ENCODE measurements at places on chromosomes 12 and 14.

- no peak for DNase-seq
Observed at GRCh38 chr12:115482943-115483342, 794.5 kb downstream of the MED13L start.

DNA sequence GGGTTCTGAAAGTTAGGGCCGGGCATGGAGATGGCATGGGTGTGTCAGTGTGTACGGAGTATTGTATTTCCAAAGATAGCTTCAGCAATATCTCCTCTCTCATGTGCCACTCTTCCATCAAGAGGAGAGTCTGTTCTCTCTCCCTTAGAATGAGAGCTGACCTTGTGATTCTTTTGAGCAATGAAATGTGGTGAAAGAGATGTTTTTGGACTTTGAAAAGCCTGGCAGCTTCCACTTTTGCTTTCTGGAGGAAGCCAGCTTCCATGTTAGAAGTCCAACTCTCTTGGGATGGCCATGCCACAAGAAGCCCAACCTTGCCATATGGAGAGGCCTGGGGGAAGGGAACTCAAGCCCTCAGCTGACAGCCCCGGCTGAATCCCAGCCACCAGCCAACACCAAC is 72.4 kb upstream of the GZMB start:
- DNase-seq, result no peak

GRCh38 chr12:121334513-121335343 is 17.5 kb downstream of the ANAPC5 start:
- peak; percentile 82 for DNase-seq

DNA sequence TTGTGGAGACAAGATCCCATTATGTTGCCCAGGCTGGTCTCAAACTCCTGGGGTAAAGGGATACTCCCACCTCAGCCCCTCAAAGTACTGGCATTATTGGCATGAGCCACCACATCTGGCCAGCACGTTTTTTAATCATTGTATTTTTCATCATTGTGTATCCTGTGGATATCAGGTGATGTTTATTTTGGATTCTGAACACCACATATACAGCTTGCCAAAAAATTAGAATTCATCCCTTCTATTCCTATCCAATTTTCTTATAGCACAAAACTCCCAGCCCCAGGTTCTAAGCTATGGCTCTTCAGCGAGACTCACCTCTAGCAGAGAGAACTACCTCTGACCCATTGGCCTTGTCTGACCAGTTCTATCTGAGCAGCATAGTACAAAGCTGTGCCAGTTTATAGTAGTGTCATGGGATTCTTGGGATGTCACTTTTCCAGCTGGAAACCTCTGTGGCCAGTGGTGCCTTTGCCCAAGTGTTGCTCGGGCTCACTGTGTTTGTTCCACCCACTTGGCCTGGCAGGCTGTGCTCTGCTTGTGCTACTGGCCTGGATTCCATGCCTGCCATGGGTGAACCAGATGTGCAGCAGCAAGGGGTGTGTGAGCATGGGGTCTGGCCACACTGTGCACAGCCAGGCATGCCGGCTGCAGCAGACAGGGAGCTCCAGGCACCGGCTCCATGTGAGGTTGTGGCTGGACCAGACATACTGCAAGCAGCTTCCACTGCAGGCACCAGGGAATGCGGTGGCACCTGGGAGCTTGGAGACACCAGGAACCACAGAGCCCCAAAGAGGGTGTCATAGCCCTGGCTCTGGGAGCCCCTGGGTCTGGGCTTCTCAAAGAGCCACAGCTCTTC is 37.2 kb downstream of the TIMELESS start:
- DNase-seq, result no peak

DNA sequence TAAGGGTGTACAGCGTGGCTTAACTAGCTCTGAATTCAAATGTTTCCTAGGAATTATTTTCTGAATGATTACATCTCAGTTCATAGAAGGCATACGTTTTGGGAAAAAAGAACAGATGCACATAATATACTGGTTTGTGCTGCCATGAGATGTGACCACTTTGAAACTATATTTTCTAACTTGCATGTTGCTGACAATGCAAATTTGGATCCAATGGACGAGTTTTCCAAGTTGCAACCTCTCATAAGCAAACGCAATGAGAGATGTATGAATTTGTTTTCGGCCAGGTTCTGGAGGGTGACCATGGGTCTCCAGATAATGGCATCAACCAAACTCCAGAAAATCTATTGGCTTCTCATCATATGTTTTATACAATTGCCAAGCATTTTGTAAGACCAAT is 1445.4 kb downstream of the AACS start:
- no peak for DNase-seq

- no peak for DNase-seq
Observed at GRCh38 chr14:103395244-103395643, 10.0 kb downstream of the MARK3 start.

DNA sequence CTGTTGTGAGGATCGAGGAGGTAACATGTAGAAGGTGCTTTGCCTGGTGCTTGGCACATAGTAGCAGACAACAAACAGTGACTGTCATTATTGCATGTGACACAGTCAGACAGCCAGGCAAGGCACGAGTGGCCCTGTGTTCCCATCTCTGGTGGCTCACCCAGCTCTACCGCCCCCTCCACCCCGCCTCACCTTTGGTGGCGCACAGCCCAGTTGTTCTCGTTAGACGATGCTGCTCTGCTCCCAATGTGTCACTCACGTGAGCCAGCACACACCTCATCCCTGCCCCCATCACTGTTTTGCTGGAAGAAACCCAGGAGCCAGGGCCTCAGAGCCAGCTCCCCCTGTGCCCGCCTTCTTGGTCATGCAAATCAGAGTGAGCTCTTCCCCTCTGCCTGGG is 113.3 kb downstream of the CALM1 start:
- DNase-seq, result no peak

DNA sequence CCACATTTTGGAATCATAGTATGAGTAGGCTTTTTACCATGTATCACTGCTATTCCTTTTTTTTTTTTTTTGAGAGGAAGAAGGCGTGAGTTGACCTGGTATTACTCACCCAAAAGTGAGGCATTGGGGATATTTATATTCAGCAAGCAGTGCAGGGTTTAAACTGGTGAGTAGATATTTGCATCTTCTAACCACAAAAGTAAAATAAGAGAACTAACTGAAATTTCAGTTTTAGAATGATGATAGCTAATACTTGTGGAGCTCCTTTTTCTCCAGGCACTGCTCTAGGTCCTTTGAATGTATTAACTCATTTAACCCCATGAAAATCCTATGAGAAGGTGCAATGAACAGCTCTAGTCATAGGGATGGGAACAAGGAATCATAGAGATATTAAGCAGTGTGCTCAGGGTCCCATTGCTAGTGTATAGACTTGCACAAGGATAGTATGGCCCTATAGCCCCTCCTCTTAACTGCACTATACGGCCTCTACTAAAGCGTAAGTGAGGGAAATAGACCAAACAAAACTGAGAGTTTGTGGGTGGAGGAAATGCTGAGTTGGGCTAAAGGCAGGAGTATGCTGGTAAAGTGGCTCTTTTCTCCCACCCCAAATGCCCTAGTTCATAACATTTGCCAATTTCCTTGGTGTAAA is 104.3 kb upstream of the MAX start:
- DNase-seq, result peak; percentile 59

DNA sequence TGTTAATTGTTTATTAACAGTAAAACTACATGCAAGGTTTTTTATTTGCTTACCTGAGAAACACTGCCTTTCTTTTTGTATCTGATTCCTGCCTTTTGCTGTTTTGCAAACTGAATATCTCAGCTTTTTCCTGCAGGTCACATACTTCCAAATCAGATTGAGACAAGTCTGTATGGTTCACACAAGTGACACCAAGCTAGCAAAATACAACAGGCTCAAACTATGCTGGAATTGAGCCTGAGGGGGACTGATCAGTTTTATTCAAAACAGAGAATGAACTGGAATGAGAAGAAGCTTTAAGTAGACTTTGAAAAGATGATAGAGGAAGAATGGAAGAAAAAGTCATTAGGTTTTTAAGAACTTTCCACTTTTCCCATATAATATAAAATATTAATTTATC is 12.2 kb upstream of the CDK17 start:
- DNase-seq, result no peak

GRCh38 chr12:77766224-77766623 is 64.5 kb upstream of the NAV3 start:
- DNase-seq, result no peak

- DNase-seq, result no peak
Observed at GRCh38 chr12:31586728-31587127, 4.2 kb downstream of the DENND5B start.

DNA sequence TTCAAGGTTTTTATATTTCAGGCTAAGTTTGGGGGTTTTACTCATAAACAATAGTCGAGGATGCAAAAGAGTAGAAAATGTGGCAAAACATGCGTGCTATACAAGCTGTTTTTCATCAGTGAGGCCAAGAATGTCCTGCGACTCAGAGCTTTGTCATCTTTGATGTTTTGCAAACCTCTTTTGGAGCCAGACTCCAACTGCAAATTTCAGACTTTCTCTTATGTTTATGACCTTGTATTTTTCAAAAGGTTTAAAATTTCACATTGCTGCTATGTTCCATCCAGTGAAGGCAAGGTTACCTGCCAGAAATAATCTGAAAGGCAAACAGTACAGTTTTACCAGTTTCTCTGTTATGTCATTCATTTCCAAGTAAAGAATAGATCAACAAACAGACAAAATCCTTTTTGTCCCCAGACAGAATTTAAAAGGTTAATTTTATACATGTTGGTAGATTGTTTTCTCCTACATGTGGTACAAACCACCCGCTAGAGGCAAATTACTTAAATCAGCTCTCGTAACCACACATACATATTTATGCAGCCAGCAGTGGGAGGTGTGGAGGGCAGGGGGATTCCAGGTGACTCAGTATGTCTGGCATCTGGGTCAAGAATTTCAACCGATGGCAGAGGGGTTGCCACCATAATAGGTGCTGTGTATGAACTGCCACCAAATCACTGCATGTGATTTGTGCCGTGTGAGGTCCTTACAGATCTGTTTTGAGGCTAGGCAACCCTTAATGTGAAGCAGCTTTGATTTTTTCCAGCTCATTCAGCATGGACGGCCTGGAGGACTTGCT is 119.8 kb upstream of the CPM start:
- DNase-seq, result no peak

- no peak for DNase-seq
Observed at GRCh38 chr12:123949770-123950165, 22.9 kb downstream of the CCDC92 start.

- DNase-seq, result no peak
Observed at GRCh38 chr12:6839482-6840201, 1.1 kb upstream of the GNB3 start.

DNA sequence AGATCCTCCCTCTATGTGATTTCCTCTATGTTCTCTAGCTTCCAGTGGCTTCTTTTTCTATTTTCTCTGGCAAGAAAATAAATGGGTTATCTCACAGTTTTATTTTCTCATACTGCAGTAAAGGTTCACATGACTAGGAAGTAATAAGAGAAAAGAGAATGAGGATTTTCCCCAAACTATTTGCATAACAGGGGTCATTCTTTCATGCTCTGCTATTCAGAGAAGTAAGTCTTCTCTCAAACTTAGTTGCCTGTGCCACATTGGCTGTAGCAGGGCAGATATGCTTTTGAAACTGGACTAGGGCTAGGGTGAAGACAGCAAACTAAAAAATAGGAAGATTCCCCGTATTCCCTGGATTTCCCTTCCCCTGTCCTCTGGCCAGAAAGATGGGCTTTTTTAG is 57.4 kb downstream of the ACSM4 start:
- no peak for DNase-seq

- DNase-seq, result peak; percentile 55
Observed at GRCh38 chr14:93317875-93318807, 14.7 kb downstream of the BTBD7 start.

- peak; percentile 61 for DNase-seq
Observed at GRCh38 chr14:34324363-34324795, 137.7 kb downstream of the SPTSSA start.

DNA sequence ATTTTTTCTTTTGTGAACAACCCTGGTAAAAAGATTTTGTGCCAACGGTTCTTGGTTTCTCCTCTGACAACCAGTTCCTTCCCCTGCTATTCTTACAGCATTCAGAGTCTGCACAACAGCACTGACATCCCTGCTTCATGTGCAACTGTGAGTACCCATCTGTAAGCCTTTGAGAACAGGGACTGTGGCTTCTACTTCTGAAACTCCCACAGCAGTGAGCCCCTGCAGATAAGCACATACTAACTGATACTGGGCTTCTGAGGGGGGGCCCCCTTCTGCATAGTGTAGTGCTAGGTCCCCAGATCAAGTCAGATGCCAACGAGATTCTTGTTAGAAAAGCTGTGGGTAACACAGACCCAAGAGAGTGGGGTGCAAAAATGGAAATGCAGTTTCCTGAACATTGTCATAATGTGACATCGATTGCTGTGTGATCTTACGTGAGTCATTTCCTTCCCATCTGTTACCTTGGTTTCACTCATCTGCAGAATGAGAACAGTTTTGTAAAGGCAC is 11.1 kb upstream of the NINJ2 start:
- DNase-seq, result peak; percentile 63

GRCh38 chr12:49359671-49360070 is 7.6 kb upstream of the SPATS2 start:
- DNase-seq, result no peak

- DNase-seq, result no peak
Observed at GRCh38 chr12:103571286-103571685, 15.8 kb upstream of the STAB2 start.

DNA sequence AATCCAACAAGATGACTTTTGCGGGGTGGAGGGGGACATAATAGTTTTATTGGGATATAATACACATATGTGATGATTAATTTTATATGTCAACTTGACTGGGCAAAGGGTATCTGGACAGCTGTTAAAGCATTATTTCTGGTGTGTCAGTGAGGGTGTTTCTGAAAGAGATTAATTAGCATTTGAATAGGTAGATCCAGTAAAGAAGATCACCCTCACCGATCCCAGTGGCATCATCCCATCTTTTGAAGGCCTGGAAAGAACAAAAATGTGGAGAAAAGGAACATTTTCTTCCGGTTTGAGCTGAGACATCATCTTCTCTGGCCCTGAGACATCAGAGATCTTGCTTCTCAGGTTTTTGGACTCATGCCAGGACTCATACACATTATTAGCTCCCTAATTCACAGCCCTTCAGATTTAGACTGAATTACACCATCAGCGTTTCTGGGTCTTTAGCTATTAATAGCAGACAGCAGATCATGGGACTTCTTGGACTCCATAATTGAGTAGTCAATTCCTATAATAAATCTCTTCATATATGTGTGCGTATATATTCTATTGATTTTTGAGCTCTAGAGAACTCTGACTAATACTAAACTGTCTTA is 283.6 kb downstream of the PCNX1 start:
- no peak for DNase-seq

- DNase-seq, result no peak
Observed at GRCh38 chr12:52341066-52341580, 19.9 kb upstream of the KRT83 start.

- DNase-seq, result no peak
Observed at GRCh38 chr14:86852530-86852929, 1140.5 kb downstream of the GALC start.

DNA sequence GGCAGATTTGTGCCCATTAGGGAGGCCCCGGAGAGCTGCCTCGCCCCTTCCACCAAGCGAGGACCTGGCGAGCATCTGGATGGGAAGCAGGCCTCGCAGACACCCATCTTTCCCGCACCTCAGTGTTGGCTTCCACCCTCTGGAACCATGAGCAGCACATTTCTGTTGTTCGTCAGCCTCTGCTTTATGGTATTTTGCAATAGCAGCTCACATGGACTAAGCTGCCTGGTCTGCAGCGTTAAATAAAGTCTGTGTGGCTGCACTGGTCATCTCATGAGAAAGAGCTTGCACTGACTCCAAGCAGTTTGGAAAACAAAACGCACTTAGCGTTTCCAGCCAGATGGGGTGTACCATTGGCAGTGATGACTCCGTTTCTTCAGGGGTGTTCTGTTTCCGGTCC is 75.8 kb downstream of the GLT1D1 start:
- no peak for DNase-seq

All from NB4 (cell line).